ENCODE measurements at places on chromosomes 3 and 15.

GRCh38 chr3:97579365-97579764 lies 185.2 kb upstream of the ARL6 start:
- no peak for DNase-seq

DNA sequence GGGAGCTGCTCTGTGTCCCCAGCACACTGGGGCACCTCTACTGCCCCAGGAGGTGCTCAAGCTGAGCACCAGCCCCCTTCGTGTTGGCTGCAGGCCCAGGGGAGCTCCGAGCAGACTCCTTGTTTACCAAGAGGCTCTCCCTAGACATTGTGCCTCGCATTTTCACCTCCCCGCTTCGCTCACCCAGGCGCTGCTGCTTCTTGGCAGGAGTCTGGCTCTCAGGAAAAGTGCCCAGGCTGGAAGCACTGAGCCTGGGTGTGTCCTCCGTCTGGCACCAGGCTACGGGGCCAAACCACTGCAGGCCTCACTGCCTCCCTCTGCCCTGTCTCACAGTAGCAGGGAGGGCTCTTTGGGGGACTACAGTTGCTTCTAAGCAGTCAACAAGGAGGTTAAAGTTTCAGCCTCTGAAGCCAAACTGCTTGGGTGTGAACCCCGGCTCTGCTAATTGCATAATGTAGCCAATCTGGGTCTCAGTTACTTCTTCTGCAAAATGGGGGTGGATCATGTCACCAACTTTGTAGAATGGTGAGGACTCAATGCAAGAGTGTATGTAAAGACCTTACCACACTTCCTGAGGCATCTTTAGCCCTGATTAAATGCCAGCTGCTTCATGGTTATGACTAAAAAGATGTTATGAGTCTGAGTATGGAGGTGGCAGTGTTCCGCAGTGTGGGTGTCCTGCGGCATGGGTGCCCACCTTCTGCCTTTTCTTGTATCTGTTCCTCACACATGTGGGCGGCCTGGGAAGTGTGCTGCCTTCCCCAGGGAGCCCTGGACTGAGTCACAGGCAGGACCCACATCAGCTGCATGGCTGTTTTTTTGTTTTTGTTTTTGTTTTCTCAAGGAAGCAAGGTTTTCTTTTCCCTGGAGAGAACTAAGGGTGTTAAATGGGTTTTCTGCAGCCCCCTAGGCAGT lies 88.9 kb downstream of the CLSTN2 start:
- DNase-seq = no peak

DNA sequence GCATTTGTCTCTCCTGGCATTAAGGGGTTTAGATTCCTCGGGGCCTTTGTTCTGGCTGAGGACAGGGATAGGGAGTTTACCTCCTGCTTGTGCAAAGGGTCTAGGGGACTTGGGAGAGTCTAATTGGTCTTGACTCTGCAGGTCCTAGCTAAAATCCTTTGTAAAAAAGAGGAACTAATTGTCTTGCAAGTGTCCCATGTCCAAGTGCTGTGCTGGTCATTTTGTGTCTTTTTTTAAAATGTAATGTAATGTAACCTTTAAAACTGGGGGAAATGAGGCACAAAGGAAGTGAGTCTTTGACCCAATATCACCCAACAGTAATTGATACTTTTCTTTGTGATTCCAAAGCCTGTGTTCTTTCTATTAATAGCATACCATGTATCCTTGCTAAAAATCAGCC lies 14.9 kb upstream of the C3orf80 start:
- DNase-seq = no peak

- no peak for DNase-seq
Measured at GRCh38 chr3:107453504-107453903, 69.3 kb upstream of the BBX start.

DNA sequence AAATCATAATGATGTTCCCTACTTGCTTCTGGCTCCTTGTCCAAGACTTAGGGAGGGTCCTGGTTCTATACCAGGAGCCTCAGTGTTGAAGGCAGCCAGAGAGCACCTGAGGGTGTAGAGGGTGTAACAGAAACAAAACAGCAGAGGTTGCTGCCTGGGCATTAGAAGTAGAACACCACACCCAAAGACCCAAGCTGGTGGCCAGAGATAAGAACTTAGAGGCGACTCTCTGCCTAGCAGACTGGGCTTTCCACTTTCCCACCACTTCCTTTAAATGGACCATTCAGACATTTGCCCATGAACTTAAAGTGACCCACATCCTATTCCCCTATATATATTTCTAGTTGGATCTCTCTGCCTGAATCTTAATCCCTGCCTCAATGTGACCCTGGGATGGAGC lies 189.8 kb downstream of the KLF13 start:
- no peak for DNase-seq

GRCh38 chr15:39290711-39291435 lies 290.0 kb upstream of the THBS1 start:
- no peak for DNase-seq

- DNase-seq = no peak
Measured at GRCh38 chr3:40258555-40258954, 51.0 kb upstream of the EIF1B start.

GRCh38 chr3:36362973-36363372 lies 17.3 kb upstream of the STAC start:
- no peak for DNase-seq

GRCh38 chr15:50166216-50166615 lies 15.8 kb upstream of the SLC27A2 start:
- no peak for DNase-seq

- no peak for DNase-seq
Measured at GRCh38 chr3:165918657-165918979, 81.4 kb upstream of the BCHE start.

DNA sequence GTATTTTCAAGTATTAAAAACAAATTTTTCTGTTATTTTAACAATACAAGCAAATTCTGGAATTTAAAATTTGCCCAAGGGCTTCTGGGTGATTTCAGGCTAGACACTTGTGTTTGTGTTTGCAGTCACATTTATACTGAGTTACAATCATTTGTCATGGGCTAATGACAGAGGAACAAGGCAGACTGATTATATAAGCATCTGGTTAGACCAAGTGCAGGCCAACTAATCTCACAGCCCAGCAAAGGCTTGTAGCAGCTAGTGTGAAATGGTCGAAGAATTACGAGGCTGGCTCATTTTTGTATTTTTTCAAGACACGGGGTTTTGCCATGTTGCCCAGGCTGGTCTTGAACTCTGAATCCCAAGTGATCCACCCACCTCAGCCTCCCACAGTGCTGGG lies 52.1 kb downstream of the CMTM8 start:
- no peak for DNase-seq

DNA sequence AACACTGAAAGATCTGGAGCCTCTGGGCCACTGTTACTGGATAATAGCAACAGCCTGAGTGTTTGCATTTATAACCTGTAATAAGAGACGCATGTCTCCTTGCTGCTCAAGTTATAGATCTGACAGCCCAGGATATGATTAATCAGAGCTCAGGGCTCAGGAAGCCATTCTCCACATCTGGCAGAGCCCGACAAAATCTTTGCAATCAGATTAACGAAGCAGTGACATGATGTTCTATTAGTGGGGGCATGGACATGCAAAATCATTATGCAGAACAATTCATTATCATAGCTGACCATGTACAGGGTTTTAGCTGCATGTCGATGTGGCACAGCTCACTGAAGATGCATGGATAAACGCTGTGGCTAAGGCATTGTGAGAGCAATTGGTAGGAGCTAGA lies 730.3 kb downstream of the ZNF385D start:
- no peak for DNase-seq

GRCh38 chr3:193564012-193564411 lies 9.3 kb upstream of the ATP13A4 start:
- no peak for DNase-seq

GRCh38 chr3:36695769-36696137 lies 68.6 kb downstream of the DCLK3 start:
- DNase-seq = no peak

DNA sequence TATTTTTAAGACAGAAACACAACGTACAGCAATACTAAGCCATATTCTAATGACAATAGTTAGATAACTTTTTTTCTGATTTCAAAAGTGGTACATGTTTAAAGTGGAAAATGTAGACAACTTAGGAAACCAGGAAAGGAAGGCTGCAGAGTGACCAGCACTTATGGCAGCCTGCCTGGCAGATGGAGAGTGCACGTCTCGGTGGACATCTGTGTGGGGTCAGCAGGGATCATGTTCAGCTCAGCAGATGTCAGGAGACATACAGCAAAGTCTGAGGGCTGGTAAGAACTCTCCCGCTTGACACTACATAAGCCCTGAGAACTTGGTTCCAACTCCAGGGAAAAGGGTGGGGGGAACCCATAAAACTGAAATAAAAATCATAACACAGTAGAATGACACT lies 128.6 kb upstream of the ADPGK start:
- no peak for DNase-seq

DNA sequence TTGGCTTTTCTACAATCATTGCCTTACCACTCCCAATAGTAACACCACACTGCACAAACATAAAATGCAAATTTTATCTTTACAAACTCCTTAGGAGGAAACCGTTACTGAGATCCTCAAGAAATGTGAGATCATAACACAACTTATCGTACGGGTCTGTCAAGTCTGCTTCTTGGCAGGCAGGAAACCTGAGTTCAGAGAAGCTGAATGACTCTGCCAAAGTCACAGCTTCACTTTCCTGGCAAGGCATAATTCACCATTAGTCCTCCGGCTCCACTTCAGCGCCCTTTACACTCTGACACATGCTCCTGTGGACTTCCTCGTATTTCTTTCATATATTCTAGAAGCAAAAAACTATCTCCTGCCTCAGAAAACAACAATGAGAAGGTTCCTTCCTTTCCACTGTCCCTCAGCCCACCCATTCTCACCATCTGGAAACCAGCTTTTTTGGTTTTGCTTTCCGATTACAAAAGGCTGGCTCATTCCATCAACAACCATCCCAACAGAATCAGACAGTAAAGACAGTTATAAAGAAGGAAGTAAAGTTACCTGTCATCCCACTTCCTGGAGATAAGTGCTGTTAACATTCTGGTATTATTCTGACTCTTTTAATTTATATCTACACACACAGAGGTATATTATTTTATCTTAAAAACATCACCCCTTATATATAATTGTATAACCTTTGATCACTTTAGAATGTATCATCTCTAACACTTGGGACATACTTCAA lies 223.4 kb downstream of the STT3B start:
- no peak for DNase-seq

DNA sequence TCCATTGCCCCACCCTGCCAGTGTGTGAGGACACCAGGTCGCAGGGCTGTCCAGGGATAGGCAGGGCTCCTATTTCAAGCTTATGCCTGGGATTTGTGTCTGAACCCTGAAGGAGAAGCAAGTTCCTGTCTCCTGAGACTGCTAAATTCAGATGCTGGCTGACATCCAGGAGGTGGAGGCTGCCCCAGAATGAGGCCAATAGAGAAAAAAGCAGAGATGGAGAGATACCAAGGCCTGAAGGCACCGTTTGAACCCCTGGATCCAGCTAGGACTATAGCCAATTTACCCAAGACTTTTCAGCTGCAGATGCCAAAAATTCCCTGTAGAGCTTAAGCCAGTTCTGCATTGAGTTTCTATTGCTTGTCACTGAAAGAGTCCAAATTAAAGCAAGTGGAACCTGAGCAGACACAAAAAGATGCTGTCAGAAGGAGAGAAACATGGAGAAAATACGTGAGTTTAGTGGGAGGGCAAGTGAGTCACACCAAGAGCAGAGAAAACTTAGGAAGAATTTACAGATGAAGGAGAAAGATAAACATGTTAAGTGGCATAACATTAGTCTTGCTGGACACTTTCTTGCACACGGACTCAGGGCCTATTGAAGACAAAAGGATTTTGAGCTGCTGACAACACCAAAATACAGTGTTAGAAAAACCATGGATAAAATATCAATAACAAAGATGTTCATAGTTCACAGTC lies 148.6 kb downstream of the CNTN3 start:
- DNase-seq = no peak

DNA sequence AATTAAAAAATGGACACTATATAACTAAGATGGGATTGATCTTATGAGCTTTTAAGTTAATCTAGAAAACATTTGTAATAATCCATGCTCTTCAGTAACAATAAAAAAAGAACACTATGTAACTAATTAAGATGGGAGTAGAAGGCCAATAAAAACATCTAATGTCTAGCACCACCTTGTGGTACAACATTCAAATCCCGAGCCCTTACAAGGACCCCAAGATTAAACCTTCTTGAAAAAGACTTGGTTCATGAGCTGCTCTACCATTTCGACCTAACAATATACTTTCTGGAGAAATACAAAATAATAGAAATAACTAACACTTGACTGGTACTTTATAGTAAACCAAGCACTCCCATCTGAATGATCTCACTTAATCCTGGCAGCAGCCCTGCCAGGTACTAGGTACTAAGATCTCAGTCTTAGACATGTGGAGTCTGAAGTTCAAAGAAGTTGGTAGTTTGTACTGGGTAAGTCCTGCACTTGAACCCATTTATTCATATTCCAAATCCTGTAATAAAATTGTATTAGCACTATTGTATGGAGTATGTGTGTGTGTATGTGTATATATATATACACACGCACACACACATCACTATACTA lies 21.8 kb downstream of the METTL6 start:
- peak; percentile 73 for DNase-seq

GRCh38 chr15:60903211-60903610 lies 325.9 kb downstream of the RORA start:
- no peak for DNase-seq

DNA sequence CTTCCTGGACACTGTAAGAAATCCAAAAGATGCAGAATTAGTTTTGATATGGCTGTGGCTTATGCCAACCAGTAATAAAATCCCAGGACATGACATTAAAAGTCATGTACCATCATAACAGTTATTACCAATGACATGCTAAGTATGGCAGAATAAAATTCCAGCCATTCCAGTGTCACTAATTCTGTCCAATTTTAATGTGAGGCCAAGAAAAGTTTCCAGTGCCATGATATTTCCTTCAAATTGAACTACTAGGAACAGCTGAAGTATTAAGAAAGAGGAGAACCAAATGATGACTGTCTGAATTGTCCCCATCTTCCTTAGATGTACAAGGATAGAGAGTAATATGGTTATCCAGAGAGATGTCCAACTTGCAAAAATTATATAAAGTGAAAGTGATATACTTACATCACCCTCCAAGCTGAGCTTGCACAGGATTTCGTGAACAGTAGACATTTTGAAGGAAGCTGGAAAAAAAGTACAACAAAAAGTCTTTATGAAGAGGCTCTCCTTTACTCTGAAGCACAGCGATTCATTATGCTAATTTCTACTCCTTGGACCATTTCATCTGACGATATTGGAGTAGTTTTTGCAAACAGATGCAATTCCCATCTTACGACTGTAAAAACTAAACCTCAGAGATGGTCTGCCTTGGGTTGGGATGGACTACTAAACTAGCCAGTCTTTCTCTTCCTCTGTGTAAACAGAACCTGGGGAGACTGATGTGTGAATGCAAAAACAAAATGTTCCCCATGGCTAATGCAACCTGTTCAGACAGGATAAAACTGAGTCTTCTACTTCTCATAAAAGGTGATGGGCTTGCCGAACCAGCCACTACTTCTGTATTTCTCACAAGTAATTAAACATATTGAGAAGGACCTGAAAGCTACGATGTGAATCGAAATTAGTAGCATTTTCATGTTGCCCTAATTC lies 11.9 kb downstream of the ANXA2 start:
- no peak for DNase-seq
